Activated CD8-positive, alpha-beta memory T cell treated with anti-CD3 and anti-CD28 coated beads for 1 hour (primary cell): ENCODE measurements at places on chromosomes 5 and 9.

DNA sequence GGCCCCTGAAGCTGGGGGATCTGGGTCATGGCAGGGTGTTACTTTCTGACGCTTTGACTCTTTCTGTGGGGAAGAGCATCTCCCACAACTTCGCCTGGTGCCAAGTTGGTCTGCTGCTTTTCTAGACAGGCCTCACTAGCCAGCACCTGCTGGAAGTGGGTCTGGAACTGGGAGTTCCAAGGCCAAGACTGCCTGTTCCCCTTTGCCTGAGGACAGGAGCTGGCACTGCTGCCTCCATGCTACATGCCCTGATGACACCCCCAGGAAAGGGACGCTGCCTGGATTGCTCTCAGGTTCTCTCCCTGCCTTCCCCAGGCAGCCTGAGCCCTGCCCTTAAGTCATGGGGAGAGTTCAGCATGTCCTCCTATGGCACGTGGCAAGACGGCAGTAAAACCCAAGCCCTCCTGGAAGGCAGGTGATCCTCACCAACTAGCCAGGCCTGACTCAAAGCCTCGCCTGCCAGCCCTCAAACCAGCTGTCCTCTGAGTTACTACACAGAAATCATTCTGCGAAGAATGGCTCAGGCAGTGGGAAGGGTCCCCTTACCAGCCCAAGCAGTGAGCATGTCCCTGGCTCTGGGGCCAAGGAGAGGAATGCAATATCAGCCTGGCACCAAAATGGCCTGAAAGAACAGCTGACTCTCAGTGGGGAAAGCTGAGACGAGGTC is 35.8 kb downstream of the SEC61B start:
- no peak for DNase-seq

DNA sequence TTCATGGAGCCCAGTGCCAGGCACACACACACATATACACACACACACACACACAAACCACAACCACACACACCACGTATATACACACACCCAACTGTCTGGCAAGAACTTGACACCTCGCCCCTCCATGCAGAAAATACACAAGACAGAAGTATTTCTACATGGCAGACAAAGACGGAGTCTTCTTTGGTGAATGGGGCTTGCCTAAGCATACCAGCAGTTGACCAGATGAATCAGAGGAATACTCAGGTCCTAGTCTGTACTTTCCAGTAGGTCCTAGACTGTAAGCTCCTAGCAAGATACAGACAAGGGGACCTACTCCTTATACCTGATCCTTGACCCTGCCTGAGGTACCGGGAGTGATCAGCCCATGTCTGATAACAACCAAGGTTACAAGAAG is 60.1 kb downstream of the SIL1 start:
- no peak for DNase-seq

GRCh38 chr5:14812166-14812565 is 59.4 kb downstream of the ANKH start:
- no peak for DNase-seq

DNA sequence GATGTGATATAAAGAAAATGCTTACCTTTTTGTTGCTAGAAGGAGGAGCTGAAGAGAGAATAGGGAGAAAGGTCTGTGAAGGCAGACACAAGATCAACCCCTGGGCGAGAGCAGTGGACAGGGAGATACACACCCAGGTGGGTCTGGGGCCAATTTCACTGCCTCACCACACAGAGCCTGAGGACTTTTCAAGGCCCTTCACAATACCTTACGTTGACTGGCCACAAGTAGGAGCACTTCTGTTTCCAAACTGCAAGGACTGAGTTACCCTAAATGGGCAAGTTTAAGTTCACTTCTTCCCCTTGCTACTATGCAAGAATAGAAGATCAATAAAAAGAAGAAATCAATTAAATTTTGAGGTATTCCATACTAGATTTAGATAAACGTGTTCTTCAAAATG is 174.5 kb upstream of the SLC12A2 start:
- DNase-seq: no peak

DNA sequence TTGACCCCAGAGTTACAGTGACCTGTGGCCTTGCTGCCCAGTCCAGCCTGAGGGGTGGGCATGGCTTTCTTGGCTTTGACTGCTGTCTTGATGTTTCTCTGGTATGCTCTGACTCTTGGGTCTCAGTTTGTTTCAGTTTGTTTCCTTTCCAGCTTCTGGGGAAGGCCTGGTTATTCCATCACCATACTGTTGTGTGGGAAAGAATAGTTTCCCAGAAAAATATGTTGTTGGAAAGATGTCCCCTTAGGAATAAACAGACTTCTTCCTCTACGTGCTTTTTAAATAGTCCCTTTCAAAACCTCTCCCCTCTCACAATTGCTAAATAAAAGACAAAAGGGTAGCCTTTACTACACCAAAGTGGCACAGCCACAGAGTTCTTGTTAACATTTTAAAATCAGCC is 49.5 kb downstream of the EGFLAM start:
- DNase-seq: no peak

GRCh38 chr9:70746760-70747159 is 332.3 kb upstream of the KLF9 start:
- no peak for DNase-seq
